Chondrocyte (in vitro differentiated cells): ENCODE measurements at places on chromosomes 12 and 14.

DNA sequence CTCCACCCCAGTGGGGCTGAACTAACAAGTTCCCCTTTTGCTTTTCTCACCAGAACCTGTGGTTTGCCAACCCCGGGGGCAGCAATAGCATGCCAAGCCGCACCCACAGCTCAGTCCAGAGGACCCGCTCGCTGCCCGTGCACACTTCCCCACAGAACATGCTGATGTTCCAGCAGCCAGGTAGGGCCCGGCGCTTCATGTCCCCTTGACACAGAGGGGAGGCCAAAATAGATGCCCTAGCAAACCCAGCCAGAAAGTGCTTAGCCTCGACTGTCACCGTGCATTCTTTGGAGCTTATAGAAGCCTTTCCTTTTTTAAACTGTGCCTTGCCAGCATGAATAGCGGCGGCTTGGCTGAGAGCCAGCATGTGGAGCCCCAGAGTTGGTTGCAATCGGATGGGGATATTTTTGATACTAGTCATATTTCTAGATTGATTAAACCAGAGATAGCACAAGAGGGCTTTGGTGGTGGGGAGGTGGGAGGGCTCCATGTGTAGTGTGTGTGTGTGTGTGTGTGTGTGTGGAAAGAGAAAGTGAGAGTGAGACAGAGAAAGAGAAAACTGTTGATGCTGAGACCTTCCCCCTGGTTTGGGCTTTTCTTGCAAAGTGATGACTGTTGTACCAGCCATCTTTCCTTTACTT, 126.1 kb downstream of the GCH1 start:
- no peak for DNase-seq

GRCh38 chr12:53097207-53097563, 282 bp upstream of the IGFBP6 start:
- DNase-seq: no peak

GRCh38 chr14:102645746-102646440, 53.4 kb downstream of the RCOR1 start:
- no peak for DNase-seq

- no peak for DNase-seq
Measured at GRCh38 chr14:97959251-97959650, 1162.1 kb downstream of the VRK1 start.

GRCh38 chr14:78007160-78007559, 163.0 kb upstream of the NRXN3 start:
- DNase-seq: no peak

DNA sequence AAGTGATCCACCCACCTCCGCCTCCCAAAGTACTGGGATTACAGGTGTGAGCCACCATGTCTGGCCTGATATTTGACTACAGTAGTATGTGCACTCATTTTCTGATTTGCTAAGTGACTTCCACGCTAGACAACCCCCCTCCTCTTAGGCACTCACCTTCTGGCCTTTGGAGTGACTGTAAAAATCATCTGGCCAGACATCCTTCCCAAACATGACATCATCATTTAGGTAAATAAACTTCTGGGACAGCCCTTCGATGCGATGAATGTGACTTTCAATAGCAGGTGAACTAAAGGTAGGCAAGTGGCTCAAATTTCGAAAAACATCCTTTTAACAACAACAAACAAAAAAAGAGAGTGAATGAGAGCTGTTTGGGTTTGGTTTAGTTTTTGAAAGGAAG, 30.6 kb upstream of the SYCP3 start:
- DNase-seq: no peak

GRCh38 chr12:13769966-13770365, 211.4 kb downstream of the GRIN2B start:
- no peak for DNase-seq

DNA sequence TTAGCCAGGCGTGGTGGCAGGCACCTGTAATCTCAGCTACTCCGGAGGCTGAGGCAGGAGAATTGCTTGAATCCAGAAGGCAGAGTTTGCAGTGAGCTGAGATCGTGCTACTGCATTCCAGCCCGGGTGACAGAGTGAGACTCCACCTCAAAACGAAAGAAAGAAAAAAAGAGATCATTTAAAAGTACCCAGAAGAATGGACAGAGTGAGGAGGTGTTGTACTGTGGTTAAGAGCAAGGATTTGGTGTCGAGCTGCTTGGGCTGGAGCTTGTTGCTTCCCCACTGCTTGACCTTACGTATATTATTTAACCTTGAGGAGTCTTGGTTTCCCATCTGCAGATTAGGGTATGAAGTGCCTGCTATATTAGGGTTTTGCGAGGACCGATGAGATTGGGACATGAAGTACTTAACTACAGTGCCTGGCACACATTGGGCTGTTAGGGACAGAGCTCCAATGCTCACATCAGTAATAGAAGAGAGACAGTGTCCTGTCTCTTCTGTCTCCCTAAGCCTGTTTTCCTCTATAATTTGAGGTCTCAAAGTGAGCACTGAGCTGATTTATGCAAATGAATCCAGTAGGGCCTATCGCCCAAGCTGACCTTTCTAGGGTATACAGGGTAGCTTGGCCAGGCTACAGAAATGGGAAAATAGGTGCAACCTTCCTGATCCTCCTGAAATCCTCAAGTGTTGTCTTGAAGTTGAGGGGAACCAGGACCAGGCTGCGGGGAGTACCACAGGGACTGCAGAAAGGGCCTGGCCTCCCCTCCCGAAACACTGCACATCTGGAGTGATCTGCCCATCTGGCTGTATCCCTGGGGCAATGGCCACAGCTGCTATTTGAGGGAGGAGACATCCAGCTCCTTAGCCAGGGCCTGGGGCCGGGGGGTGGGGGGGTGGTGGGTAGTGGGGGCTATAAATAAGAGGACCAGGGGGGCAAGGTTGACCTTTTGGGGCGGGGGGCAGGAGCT, 8.6 kb upstream of the HDAC7 start:
- DNase-seq: peak; percentile 50

DNA sequence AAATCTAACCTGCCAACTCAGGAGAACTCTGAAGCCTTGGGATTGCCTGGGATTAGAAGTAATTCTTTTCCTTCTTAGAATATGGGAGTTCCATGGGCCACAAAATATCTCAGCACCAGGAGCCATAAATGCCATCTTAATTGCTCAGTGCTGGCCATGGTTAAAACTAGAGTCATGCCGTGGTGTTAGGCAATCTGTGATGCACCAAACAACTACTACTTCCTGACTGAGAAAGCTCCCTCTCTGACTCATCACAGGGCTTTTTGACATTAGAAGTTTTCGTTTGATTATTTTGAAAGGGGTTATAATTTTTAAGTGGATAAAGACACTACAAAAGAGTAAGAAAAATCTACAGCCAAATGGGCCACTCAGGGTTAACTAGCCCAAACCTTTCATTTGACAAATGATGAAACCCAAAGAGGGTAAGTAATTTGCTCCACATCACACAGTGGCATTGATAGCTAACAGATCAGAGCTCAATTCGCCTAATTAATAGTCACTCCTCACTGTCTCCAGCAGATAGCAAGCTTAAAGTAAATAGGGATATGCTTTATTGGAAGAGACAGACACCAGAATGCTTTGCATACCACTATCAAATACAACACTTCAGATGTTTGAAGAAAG, 377.3 kb downstream of the EMP1 start:
- DNase-seq: no peak

GRCh38 chr14:20609215-20610001, 18.2 kb upstream of the RNASE12 start:
- no peak for DNase-seq

DNA sequence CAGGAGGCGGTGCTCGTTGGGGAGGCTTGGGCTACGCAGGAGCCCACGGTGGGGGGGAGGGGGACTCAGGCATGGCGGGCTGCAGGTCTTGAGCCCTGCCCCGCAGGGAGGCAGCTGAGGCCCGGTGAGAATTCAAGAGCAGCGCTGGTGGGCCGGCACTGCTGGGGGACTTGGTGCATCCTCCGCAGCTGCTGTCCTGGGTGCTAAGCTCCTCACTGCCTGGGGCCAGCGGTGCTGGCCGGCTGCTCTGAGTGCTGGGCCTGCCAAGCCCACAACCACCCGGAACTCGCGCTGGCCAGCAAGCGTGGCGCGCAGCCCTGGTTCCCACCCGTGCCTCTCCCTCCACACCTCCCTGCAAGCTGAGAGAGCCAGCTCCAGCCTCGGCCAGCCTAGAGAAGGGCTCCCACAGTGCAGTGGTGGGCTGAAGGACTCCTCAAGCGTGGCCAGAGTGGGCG, 3.2 kb downstream of the METTL25 start:
- peak; percentile 91 for DNase-seq

GRCh38 chr12:63018273-63018672, 83.3 kb upstream of the PPM1H start:
- DNase-seq: no peak

DNA sequence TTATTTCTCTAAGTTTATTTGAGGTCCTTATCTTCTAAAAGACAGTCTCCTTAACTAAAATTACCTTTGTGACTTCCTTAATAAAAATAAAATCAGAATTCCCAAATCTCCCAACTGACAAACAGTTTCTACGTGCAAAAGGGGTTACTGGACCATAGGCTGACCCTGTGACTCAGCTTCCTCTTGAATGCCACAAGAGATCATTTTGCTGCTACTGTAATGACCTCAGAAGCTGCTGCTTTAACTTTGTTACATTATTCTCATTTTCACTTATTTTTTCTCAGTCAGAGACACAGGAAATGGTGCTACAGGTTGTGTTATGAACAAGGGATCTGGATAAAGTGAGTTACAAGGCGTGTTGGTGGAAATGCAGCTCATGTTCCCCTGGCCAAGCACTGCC, 132.2 kb upstream of the TMTC2 start:
- no peak for DNase-seq

DNA sequence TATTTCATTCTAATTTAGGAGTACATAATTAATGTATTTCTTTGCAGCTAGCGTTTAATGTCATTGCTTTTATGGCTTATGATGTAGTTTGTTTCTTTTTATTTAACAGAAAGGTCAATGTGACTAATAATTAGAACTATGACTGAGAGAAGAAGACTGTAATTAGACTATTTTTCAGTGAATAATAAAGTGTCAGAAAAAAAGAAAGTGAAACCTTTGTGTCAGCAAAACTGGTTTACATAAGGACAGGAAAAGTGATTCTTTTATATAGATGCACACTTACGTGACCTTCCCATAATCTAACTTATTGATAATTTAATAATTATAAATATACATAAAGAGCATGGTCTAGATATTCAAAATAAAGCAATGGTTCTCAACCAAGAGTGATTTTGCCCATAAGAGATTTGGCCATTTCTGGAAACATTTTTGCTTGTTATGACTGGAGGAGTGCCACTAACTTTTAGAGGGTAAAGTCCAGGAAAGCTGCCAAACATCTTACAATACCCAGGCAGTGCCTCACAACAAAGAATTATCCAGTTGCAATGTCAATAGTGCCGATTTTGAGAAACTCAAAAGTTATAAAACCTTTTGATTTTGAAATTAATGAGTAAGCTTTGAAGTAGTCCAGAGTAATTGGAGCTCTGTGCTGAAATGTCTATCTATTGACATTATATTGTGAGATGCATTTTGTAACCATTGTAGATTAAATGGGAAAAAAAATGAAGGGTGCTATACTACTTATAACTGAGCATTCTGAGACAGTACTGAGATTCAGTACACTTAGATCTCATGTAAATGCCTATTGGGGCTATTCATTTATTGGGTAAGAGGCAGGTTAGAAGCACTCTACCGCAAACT, 227.1 kb downstream of the C12orf50 start:
- DNase-seq: no peak

GRCh38 chr12:111747333-111747732, 19.4 kb upstream of the ALDH2 start:
- DNase-seq: no peak

DNA sequence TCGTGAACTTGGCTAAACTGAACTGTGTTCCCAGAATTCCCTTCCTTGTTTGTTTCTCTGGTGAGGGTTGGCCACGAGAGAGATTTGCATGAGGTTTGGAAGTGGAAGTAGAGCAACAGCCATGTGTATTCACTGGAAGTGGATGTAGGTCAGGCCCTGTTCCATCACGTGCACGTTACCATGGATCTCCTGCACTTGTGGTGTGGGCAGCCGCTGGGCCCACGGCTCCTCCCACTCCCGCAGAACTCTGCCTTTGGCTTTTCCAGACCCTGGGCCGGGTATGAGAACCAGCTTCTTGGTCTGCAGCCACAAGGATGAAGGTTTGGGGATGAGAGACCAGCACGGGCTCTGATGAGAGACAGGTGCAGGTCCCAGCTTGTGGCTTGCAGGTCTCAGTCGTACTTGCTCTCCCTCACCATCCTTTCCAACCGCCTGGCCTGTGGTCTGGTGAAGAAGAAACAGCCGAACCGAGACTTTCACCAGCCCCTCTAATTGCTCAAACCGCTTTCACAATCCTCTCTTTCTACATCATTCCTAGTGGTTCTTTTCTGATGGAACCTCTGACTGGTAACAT, 94.9 kb downstream of the DUSP16 start:
- DNase-seq: no peak

DNA sequence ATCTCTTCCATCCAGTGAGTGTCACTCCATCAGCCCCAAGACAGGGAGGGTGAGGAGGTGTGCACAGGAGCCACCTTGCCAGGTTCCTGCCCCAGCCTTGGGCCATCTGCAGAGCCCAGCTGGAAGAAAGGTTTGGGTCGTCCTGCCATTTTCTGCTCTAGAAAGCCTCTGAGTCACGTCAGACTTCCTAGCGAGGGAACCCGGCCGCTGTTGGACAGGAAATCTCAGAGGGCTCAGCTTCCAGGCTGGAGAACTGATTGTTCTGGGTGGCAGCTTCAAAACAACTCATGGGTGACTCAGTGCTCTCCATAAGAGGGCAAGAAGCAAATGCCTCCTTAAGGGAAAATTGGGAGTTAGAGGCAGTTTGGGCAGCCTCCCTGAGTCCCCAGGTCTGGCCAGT, 16.6 kb downstream of the HIP1R start:
- DNase-seq: no peak
